ENCODE measurements at places on chromosomes 11 and 22.

- no peak for DNase-seq
Observed at GRCh38 chr11:111148121-111148520, 97.4 kb upstream of the POU2AF2 start.

- no peak for DNase-seq
Observed at GRCh38 chr11:24453129-24453718, 43.6 kb upstream of the LUZP2 start.

GRCh38 chr11:100964435-100964834 lies 165.2 kb downstream of the PGR start:
- DNase-seq, result no peak

DNA sequence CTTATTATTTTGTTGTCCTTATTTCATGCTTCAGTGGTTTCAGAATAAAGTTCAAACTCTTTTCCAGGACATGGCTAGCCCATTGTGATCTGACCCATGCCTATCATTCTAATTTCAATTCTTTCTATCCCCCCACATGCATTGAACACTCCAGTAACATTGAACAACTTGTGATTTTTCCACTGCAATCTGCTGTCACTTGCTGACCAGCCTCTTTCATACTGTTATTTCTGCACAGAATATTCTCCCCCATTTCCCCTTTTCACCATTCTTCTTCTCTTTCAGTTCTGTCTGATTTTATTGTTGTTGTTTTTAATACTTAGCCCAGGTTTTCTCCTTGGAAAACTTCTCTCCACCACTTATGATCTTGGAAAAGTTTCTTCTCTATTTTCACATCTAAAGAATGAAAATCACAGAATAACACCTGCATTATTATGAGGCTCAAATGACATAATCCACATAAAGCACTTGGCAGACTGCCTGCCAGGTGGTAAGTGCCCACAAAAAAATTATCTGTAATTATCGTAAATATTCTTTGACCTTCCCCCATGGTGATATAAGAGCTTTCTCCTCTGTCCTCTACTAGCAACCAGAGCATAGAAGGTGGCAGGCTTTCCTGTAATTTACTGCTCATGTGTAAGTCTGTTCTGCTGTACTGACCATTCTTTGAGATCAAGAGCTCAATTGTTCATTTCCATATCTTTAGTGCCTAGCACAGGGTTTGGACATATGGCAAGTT lies 51.9 kb upstream of the EED start:
- no peak for DNase-seq

DNA sequence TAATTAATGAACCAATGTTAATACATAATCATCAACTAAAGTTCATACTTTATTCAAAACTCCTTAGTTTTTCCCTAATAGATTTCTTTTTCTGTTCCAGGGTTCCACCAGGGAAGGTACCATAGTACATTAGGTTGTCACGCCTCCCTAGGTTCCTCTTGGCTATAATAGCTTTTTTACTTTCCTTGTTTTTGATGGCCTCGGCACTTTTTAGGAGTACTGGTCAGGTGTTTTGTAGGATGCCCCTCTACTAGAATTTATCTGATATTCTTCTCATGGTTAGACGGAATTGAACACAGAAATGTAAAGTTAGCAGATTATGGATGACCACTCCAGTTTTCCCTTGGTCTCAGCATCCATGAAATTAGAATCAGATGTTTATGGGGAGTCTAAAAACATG lies 34.0 kb downstream of the PARVA start:
- DNase-seq, result no peak

DNA sequence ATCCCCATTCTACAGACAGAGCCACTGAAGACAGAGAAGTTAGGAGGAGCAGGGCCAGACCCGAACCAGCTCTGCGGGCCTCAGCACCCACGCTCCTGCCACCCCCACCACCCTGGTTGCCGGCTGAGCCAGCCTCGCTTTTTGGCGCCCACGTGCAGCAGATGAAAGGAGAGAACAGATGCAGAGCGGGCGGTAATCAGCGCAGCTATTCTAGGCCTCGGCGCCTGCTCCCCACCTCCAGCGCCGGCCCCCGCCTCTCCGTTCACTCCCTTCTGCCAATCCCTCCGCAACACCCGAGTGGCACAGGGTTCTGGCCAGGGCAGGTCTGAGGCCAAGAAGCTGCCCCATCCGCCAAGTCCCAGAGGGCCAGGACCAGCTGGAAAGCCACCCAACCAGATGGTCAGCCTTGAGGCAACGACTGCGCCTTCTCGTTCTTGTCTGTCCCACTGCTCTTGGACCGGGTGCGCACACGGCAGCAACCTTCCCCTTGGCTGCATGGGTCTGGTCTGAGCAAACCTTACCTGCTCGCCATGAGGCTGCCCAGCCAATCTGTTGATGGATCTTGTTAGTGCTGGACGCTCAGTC lies 16.8 kb downstream of the DNAL4 start:
- DNase-seq, result no peak

DNA sequence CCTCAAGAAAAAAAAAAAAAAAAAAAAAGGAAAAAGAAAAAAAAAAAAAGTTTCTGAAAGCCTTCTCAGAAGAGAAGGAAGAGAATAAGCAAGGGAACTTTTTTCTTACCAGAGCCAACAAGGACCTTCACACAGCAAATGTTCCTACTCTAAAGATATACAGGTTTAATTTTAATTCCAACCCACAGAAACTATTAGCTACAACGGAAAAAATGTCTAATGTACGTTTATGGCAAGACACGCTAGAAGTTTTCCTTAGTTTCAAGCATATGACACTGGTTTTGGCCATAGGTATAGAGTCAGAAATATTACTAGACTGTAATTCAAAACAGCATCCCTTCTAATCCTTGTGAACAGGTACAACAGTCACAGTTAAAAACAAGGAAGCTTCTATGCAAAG lies 120.1 kb downstream of the MRTFA start:
- DNase-seq, result no peak

GRCh38 chr22:35685731-35686130 lies 31.9 kb upstream of the APOL5 start:
- DNase-seq, result no peak

GRCh38 chr22:50184902-50185374 lies 775 bp upstream of the TRABD start:
- DNase-seq, result peak; percentile 49

- DNase-seq, result no peak
Observed at GRCh38 chr22:26139310-26139709, 30.0 kb upstream of the SEZ6L start.

- no peak for DNase-seq
Observed at GRCh38 chr11:35912883-35913624, 30.8 kb upstream of the LDLRAD3 start.

DNA sequence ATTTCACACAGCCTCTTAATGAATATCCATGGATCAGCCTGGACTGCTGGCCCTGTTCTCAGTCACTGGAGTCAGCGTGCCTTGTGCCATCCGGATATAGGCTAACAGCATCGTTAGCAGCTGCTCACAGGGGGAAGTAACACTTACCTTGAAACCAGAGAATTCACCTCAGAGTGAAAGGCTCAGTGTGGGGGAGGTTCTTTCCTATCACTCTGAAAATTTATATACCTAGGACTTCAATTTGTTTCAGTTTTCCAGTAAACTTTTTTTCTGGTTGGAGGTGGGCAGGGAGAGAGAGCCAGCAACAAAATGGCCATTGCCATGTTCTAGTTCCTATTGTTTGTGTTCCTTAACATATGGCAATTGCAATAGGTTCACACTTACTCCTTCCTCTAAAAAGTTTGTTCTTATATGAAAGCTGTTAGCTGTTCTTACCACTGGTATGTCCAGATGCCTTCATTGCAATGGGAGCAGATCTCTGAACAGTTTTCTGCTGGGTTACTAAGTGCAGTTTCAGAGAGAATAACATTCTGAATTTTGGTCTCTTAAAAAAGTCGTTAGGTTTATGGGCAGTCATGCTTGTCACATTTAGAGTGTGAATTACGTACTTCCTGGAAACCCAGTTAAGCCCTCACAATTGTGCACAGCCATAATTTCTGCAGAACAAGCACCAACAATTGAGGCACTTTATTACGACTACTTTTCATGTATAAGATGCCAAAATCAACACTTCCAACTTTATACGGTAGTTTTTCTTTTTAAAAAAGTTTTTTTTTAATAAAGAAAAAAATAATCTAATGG lies 247.6 kb downstream of the CADM1 start:
- no peak for DNase-seq

- DNase-seq, result no peak
Observed at GRCh38 chr11:87255589-87255988, 217.9 kb downstream of the TMEM135 start.

DNA sequence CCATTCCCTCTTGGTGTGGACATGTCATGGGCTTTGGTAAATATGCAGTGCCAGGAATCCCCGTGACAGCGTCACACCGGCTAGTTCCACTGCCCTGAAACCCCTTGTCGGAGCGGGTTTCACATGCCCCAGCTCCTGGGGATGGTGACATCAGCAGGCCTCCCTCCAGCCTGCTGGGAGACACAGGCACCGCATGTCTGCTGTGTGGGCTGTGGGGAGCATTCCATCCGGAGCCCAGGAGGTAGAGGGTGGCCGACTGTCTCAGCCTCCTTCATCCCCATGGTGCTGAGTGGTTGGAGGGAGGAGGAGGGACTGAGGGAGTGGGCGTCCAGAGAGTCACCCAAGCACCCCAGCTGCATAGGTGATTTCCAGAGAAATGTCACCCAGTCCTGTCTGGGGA lies 1161.1 kb downstream of the BRD1 start:
- no peak for DNase-seq

- DNase-seq, result peak; percentile 53
Observed at GRCh38 chr22:42648368-42649245, 585 bp downstream of the CYB5R3 start.

GRCh38 chr11:23570828-23571227 lies 710.6 kb upstream of the CCDC179 start:
- no peak for DNase-seq

GRCh38 chr22:42313204-42313603 lies 42.8 kb upstream of the TCF20 start:
- no peak for DNase-seq

DNA sequence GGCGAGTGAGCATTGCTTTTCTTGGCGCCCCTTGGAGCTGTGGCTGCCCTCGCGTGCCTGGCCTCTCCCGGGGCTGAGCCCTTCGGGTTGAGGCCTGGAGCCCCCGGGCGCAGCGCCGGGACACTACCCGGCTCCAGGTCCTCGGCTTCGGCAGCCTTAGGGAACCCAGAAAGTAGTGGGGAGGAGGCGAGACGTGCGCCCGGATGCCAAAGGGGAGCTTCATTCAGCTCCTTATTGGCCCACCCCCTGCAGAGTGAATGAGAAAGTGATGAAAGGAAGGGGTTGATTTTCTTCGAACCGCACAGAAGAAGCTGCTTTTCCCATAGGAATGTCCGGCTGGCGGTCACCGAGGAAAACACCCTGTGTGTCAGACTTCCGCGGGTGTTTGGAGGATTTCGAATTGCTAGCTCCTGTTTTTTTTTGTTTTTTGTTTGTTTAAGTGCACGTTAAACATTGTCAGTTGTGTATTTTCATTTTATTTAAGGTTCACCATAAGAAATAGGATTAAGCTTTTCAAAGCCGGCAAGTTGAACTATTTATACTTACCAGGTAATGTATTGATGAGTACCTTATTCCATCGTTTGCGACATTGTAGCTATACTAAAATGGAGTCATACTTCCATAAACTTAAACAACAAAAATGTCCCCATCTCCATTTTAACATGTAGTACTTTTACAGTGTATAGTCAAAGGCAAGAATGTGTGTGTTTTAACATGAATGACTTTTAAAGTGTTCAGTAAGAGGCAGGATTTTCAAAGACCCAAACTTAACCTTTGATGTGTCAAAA lies 841 bp upstream of the EIF4G2 start:
- no peak for DNase-seq

DNA sequence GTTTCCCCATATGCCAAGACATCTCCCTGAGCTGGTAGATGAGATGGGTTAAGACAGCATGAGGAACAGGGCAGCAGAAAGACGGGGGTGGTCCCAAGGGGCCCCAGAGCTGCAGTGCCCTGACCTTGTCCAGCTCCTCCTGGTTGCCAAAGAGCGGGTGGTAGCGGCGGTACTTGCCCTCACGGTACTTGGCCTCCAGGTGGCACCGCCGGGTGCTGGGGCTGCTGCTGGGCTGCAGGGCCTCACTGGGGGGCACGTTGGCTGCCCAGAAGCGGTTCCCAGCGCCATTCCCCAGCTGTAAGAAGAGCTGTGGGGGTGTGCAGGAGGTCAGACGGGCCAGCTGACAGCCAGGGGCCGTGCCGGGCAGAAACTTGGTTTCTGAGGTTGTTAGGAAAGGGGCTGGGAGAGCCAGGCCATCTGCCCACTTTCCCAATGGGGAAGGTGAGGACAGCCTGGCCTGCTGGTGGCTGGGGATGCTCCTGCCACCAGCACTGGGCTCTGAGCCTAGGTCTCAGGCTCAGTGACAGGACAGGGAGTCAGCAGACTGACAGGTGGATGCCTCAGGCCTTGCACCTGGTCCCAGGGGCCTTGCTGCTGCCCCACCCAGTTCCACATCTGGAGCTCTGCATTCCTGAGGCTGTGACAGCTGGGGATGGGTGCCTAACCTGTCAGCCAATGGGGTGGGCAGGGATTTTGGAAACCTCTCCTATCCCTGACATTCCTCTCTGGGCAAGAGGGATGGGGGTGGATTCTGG lies 30.0 kb upstream of the PDE2A start:
- no peak for DNase-seq

GRCh38 chr11:5226732-5227310 lies at the start of gene HBB:
HBB (minus strand) TSS chr11:5227071; CDS start chr11:5227021, 50 bp downstream.
- no peak for DNase-seq

- DNase-seq, result no peak
Observed at GRCh38 chr22:47247579-47248240, 485.3 kb downstream of the TBC1D22A start.

DNA sequence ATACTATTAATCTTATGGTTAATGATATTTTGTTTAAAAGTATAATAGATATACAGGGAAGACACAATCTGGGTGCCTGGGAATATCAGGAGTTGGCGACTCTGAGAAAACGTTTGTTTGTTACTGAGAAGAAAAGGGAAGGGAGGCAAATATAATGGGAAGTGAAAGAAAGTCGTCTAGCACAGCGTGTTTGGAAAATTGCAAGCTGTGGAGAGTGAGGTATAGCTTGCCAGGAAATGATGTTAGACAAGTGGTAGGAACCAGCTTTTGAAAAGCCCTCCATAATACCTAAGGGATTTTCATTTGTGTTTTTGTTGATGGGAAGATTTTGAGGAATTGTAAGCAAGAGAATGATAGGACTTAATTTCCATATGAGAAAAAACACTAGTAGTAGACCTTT lies 322.2 kb downstream of the LUZP2 start:
- DNase-seq, result no peak

DNA sequence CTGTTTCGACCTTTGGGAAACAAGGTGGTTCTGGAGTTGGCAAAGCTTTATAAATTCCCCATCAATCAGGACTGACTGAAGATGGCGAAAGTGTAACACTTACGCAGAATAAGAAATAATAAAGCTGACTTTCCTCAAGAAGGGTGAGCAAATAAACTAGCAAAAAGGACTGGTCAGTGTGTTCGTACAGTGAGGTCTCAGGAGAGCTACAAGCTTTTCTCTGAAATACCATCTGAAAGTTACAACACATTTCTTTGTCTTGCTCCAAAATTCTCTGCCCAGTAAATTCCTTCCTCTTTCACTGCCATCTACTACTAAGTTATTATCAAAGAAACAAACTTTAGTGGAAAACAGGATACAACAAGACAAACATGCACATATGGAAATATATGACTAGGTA lies 13.4 kb downstream of the PITPNB start:
- DNase-seq, result no peak
